Thoracic aorta (tissue), 2 donors: ENCODE measurements at places on chromosomes 5 and 9.

DNA sequence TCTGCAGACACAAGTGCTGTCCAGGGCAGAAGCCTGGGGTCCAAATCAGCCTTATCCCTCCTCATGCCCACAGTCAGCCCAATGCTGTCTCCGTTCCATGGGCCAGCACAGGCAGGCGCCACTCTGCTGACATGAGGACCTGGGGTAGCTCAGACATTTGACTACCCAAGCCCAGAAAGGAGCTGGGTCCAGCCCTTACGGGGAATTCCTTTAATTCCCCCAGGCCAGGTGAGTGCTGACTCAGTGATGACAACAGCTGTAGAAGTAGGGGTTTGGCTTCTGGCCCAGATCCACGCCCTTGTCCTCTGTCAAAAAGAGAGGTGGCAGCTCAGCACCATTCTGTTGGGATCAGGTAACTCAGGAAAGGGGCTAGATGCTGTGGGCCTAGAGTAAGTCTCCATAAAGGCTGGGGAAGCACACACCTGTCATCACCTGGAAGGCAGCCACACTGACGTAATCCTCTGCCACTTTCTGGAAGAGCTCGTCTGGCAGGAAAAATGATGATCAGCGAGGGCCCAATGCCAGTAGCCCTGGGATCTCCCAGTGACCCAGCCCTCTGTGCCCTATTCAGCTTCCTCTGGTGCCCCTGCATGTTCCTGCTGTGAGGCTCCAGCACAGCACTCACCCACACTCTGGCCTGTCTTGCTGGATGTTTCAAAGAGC, 1.9 kb downstream of the RAB24 start:
- peaks cover 11% of the 10 kb centered on the region for H3K36me3 ChIP-seq
- H3K4me1 ChIP-seq = peaks cover 40% of the 10 kb centered on the region
- no peak for DNase-seq
- no peak overlapping the region for H3K4me3 ChIP-seq
- H3K27ac ChIP-seq = no peak overlapping the region

DNA sequence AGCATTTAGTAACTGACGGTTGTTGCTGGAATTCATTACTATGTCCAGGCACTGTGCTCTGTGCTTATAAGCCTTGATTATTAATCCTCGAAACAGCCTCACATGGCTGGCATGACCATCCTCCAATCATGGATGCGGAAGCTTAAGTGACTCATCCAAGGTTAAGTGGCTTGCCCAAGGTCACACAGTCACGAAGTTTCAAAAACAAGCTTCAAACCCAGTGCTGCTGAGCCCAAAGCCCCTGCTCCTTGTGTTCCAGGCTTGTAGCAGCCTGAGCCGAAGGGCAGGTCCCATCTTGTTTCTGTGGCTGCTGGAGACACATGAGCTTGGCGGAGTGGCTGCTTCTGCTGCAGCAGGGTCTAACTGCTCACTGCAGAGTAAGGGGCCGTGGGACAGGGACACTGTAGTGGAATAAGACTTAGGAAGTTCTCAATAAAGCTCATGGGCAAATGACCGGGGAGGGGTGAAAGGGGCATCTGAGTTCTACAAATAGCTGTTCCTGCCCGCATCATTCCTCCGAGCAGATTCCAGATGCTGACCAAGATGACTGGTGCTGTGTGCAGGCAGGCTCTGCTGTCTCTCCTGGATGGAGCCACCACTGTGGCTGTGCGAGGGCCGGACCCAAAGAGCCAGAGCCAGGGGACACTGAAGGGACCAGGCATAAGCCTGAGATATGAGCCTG, 32.4 kb downstream of the WHRN start:
- H3K4me1 ChIP-seq = no peaks in the 10 kb centered on the region
- no peak overlapping the region for H3K4me3 ChIP-seq
- H3K27me3 ChIP-seq = no peaks in the 10 kb centered on the region
- no peaks in the 10 kb centered on the region for H3K36me3 ChIP-seq
- DNase-seq = no peak

DNA sequence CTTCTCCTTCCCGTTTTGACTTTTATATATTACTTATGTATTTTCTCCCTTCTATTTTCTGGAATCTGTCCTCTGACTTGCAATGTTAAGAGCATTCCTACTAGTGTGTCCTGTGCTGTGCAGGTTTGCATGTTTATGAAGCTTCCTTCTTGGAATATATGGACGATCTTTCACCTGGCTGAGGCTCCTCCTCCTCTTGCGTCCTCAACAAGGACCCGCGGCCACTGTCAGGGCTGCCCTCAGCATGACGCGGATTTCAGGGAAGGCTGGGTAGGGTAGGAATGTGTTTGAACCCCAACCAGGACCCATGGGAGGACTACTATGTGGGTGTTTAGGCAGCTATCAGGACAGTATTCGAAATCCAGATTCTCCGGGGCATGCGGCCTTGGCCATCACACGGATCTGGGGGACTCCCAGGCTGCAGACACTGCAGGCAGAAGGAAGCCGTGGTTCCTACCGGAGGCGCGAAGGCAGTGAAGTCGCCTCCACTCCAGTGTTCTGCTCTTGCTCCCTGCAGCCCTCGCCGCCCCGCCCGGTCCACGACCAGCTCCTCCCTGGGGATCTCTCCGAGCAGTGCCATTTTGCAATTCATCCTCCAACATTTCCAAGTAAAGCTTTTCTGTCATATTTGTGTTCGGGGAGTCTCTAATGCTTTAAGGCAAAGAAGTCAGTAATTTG, 37.0 kb upstream of the OSMR start:
- H3K4me1 ChIP-seq = peaks cover 12% of the 10 kb centered on the region
- H3K27me3 ChIP-seq = no peaks in the 10 kb centered on the region
- no peak overlapping the region for H3K4me3 ChIP-seq

- H3K4me3 ChIP-seq = no peak overlapping the region
- H3K27ac ChIP-seq = peak overlapping the region; percentile 75
- no peaks in the 10 kb centered on the region for H3K27me3 ChIP-seq
- no peak for DNase-seq
- H3K36me3 ChIP-seq = no peaks in the 10 kb centered on the region
These were observed 172.2 kb downstream of the ERCC6L2 start for GRCh38 chr9:96047741-96048103.

DNA sequence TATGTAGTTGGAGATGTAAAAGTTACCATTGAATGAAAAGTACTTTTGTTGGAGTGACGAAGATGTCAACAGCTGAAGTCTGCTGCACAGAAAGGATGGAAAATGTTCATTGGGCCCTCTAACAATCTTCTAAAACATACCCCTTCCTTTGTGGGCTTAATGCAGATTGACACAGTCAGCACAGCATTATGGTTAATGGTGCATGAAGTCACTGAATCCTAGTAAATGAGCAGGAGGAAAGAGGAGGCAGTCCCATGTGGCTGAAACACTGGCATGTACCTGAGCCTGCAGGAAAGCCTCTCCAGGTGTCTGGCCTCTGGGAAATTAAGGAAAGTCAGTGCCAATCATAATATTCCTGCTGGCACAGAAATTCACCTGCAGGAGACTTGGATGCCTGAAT, 153.8 kb downstream of the ARL15 start:
- H3K4me1 ChIP-seq = peaks cover 12% of the 10 kb centered on the region
- H3K36me3 ChIP-seq = no peaks in the 10 kb centered on the region
- H3K4me3 ChIP-seq = no peak overlapping the region
- H3K27ac ChIP-seq = no peak overlapping the region

DNA sequence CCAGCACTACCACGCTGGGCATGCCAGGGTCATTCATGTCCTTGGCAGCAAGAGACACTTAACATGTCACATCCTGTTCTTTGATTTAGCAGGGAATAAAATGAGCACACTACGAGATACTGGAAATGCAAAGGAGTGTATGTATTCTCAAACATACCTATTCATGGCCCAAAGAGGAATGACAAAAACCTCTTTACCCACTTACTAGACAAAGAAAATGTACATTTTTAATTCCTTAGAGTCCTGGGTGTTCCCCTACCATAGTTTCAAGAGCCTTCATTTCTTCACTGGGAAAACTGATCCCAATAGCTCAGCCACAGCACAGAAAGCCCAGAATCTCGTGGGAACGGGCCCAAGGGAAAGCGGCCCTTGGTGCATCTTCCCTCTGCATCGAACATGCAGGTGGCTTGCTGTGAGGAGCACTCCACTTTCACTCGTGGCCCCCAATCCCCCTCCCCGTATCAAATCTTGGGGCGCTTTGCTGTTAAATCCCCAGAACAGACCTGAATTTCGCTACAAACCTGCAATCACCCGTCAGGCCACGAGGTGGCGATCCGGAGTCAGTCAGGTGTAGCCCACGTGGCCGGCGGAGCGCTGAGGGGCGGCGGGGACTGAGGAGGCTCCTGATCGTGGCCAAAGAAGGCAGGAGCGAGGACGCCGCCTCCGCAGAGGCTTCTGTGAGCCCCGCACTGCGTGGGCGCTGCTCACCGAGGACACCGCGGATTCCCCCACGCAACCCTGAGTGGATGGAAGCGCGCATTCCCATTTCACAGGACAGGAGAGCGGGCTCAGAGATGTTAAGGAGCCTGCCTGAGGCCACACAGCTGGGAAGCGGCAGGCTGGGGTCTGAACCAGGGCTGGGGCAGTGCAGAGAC, 91.4 kb downstream of the LMX1B start:
- H3K27me3 ChIP-seq = peaks cover 10% of the 10 kb centered on the region
- H3K4me1 ChIP-seq = peaks cover 4% of the 10 kb centered on the region
- no peak overlapping the region for H3K27ac ChIP-seq
- DNase-seq = no peak
- peak overlapping the region; percentile 57 for H3K4me3 ChIP-seq

- no peak overlapping the region for H3K4me3 ChIP-seq
- H3K36me3 ChIP-seq = no peaks in the 10 kb centered on the region
- peaks cover 5% of the 10 kb centered on the region for H3K27me3 ChIP-seq
- H3K27ac ChIP-seq = no peak overlapping the region
These were observed 7.0 kb downstream of the MSX2 start for GRCh38 chr5:174731214-174732035.

GRCh38 chr9:109597496-109597895, 99.4 kb upstream of the PTPN3 start:
- no peak overlapping the region for H3K4me3 ChIP-seq
- H3K27ac ChIP-seq = no peak overlapping the region
- H3K36me3 ChIP-seq = no peaks in the 10 kb centered on the region
- H3K4me1 ChIP-seq = no peaks in the 10 kb centered on the region
- H3K27me3 ChIP-seq = no peaks in the 10 kb centered on the region
- DNase-seq = no peak

GRCh38 chr9:71630377-71630995, 137.8 kb downstream of the CEMIP2 start:
- H3K4me3 ChIP-seq = no peak overlapping the region
- H3K36me3 ChIP-seq = no peaks in the 10 kb centered on the region
- no peak for DNase-seq
- H3K27me3 ChIP-seq = no peaks in the 10 kb centered on the region

GRCh38 chr9:97315550-97315949, 8.1 kb downstream of the CCDC180 start:
- peaks cover 44% of the 10 kb centered on the region for H3K36me3 ChIP-seq
- no peak for DNase-seq
- no peaks in the 10 kb centered on the region for H3K4me1 ChIP-seq
- no peak overlapping the region for H3K27ac ChIP-seq
- H3K4me3 ChIP-seq = no peak overlapping the region
- H3K27me3 ChIP-seq = no peaks in the 10 kb centered on the region

- H3K27ac ChIP-seq = no peak overlapping the region
- no peaks in the 10 kb centered on the region for H3K4me1 ChIP-seq
- no peak for DNase-seq
- no peak overlapping the region for H3K4me3 ChIP-seq
These were observed 17.0 kb downstream of the ACO1 start for GRCh38 chr9:32401488-32401887.

- no peak overlapping the region for H3K4me3 ChIP-seq
- no peak for DNase-seq
- no peaks in the 10 kb centered on the region for H3K4me1 ChIP-seq
- H3K27ac ChIP-seq = no peak overlapping the region
These were observed 28.3 kb downstream of the RASGRF2 start for GRCh38 chr5:80988419-80988935.

DNA sequence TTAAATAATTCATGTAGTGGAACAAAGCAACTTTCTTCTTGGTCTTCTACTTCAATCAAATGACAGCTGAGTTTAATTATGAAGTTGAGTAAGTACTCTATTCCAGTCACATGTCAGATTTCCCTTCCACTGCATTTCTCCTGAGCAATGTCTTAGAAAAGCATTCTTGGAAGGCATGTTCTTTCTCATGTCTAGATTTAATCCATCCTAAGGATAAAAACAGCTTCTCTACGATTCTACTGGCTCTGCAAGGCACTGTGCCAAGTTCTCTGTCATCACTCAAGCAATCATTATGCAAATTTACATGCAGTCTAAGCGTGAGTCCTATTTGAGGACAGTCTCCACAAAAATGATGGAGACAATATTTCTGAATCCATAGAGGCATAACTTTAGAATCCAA, 142.4 kb downstream of the YIPF5 start:
- no peaks in the 10 kb centered on the region for H3K27me3 ChIP-seq
- DNase-seq = no peak
- H3K27ac ChIP-seq = no peak overlapping the region
- H3K4me1 ChIP-seq = peaks cover 17% of the 10 kb centered on the region

- no peaks in the 10 kb centered on the region for H3K36me3 ChIP-seq
- H3K4me1 ChIP-seq = no peaks in the 10 kb centered on the region
- no peak overlapping the region for H3K27ac ChIP-seq
- no peak for DNase-seq
- H3K27me3 ChIP-seq = no peaks in the 10 kb centered on the region
- no peak overlapping the region for H3K4me3 ChIP-seq
These were observed 88.1 kb downstream of the KIF4B start for GRCh38 chr5:155101697-155102096.

DNA sequence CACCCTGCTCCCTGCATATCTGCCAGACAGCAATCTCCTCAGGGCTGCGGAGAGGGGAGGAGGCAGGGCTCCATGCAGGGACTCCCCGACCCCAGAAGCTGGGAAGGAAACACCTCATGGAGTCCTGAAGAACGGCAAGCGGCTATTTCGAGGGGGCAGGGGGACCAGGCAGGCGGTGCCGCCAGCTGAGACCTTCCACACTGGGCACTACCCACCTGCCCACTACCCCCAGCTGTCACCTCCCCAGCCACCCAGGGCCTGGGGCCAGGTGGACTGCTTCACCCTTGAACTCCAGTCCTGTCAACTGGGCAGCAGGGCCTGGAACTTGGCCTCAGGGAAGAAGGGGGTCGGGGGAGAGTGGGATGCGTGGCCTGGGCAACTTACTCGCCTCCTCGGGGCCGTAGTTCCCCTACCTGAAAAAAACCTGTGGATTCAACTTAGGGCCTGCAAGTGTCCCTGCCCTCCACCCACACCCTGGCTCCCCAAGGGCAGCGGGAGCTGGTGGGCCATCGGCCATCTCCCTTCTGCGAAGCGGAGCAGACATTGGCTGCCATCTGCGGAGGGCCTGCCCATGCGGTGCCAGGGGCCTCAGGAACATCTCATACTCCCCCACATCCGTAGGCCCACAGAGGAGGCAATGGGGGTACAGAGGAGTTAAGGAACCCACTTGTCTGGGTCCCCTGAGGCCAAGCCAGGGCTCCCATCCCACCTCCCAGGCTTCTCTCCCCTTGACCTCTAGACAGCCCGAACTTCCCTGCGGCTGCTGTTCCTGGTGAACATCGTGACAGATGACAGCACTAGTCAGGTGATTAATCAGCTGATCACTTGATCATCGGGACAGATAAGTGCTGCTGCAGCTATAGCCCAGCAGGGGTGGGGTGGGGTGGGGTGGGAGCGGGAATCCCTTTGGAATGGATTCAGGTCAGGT, 18.5 kb upstream of the RALGDS start:
- H3K4me1 ChIP-seq = peaks cover 33% of the 10 kb centered on the region
- H3K27me3 ChIP-seq = no peaks in the 10 kb centered on the region
- H3K36me3 ChIP-seq = no peaks in the 10 kb centered on the region
